ENCODE measurements at places on chromosomes 12 and 14.

- DNase-seq = no peak
Measured at GRCh38 chr12:6057700-6058099, 66.8 kb downstream of the VWF start.

- no peak for DNase-seq
Measured at GRCh38 chr12:120821878-120822277, 82.3 kb downstream of the SPPL3 start.

- peak; percentile 40 for DNase-seq
Measured at GRCh38 chr12:109739747-109740693, 26.4 kb downstream of the FAM222A start.

DNA sequence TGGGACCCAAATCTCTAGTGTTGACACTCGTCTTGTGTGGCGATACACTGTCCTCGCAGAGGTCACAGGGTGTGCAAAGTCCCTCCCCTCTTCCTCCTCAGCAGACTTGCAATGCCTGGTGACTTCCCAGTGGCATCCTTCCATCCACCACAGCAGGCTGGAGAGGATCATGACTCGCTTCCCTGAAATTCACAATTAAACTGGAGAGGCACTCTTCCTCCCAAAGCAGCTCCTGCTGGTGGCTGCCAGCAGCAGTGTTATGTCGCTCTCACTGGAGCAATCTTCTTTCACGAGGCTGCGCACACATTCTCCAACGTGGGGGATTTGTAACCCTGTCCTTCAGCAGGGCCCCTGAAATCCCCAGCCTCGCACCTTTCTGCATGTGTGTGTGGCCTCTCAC is 145.2 kb upstream of the TMCC3 start:
- no peak for DNase-seq

DNA sequence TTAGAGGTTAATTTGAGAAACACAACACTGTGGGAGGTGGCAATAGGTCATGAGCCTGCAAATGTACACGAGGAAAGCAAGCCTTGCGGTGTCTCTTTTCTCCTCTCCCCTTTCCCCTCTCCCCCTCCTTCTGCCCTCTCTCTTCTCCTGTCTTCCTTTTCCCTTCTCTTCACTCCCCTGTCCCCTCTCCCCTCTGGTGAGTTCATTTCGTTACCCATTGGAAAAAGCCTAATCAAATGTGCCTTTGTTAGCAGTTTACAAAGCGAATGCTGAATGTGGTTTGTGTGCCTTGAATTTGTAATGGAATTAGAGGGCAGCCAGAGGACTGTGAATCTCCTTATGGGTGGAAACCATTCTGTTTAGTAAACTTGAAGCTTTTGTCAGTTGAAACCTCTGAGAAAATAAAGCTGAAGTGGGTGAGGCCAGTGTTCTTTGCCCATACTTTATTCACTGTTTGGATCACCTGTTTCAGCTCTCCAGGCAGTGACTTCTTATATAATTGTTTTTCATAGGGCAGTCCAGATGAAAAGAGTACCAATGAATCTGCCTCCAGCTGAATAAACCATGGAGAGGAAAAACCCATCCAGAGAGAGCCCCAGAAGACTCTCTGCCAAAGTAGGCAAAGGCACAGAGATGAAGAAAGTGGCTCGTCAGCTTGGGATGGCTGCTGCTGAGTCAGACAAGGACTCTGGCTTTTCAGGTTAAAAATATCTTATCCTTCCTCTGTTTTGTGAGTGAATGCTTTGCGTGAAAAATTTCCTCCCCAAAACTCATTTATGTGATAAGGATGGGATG is 7.3 kb downstream of the CIPC start:
- no peak for DNase-seq

- peak; percentile 24 for DNase-seq
Measured at GRCh38 chr12:109653890-109654289, 59.7 kb upstream of the FAM222A start.

GRCh38 chr14:50311337-50311971 is 575 bp downstream of the L2HGDH start:
- no peak for DNase-seq

- DNase-seq = no peak
Measured at GRCh38 chr12:46374310-46374709, 1.7 kb upstream of the SLC38A2 start.

DNA sequence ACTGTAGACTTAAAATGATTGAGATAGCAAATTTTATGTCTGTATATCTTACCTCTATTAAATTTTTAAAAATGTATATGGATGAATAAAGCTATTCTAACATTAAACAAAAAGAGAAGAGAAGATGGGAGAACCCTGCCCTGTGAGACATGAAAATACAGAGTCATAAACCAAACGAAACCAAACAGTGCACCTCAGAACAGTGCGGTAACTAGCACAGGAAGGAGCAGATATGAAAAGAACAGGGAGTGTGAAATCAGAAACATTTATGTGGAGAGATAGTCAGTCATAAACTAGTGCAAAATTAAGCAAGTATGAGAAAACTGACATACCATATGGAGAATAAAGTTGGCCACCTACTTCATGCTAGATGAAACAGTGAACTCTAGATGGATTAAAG is 135.1 kb downstream of the ERC1 start:
- DNase-seq = no peak

DNA sequence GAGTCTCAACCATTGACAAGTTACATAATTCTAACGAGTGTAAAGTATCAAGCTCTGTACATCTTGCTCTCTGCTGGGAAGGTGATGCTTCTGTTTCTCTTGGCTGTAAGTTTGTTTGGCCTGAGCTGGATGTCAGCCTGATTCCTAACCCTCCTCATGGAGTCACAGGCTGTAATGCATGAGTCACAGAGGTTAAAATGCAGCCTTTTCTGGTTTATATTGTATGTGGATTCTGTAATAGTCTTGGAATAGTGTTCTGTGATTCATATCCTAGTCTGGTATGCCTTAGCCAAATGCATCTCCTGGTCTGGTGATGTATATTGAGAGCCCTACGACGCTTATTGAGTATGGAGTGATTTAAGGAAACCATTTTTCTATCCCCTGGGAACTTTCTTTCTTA is 104.5 kb upstream of the FRMD6 start:
- DNase-seq = no peak

DNA sequence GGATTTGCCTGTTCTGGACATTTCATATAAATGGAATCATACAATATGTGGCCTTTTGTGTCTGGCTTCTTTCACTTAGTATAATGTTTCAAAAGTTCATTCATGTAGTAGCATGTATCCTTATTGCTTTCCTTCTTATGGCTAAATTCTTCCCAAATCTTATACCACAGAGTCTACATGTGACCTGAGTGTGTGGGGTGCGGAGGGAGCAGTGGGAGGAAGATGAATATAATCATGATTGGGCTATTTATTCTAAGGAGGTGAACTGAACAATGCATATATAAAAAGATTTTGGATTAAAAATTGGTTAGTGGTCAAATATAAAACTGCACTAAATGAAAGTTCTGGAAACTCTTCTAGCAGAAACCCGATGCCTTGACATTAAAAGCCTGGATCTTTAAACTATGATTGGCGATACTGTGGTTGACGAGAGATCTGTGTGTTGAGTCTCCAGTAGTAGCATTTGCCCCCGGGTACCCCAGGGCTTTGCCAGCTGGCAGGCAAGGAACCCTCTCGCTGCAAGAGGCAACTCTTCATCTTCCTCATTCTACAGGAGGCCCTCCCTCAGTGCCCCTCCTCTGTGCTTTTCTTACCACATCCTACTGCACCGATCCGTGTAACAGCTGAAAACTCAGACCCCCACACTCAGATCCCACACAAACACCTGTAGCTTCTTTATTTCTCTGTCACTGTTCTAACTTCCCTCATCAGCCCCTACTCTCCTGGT is 2.6 kb downstream of the CYP46A1 start:
- DNase-seq = no peak

DNA sequence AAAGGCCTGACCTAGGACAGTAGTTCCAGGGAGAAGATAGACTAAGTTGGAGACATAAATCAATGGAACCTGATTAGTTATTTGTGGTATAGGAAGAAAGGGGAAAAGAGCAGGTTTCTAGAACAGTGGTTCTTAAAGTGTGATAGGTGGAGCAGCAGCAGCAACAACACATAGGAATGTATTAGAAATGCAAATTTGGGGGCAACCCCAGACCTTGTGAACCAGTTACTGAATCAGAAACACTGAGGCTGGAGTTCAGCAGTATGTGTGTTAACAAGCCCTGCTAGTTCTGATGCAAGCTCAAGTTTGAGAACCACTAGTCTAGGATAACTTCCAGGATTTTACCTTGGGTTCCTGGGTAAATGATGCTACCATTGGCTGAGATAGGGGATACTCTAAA is 308.7 kb downstream of the EMP1 start:
- no peak for DNase-seq

GRCh38 chr14:102058961-102059360 is 27.9 kb downstream of the HSP90AA1 start:
- DNase-seq = no peak

DNA sequence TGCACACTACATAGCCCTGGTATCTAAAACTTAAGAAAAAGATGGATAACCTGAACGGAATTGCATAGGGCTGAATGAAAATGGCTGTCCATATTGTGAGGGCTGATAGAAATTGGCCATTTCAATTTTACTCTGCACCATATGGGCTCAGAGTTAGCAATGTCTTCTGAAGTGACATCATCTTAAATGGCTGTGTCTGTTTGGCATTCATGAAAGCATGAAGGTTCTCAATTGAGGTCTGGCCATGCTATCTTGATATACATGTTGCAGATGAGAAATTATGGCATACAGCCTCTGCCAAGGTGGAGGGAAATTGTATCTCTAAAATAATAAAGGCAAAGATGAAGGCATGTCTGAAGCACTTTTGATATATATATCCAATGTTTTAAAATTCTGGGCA is 226.0 kb upstream of the PDE3A start:
- DNase-seq = no peak

DNA sequence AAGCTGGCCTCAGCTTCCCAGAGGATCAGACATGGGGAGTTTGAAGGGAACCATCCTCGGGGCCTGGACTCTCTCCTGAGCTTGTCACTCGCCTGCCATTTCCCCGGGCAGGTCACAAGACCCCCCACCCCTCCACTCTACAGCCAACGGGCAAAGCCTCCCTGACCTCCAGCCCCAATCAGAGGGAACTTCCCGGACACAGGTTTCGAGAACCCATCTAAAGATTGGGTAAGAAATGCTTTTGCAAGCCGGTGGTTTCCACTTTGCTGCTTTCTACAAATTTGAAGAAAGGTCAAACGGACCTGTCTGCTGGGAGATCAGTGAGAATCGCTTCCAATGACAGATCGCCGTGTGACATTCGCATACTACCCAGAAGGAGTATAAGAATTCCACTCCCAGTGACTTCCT is 89.6 kb downstream of the SCARB1 start:
- DNase-seq = no peak

GRCh38 chr12:88834226-88834625 is 254.0 kb upstream of the KITLG start:
- no peak for DNase-seq

DNA sequence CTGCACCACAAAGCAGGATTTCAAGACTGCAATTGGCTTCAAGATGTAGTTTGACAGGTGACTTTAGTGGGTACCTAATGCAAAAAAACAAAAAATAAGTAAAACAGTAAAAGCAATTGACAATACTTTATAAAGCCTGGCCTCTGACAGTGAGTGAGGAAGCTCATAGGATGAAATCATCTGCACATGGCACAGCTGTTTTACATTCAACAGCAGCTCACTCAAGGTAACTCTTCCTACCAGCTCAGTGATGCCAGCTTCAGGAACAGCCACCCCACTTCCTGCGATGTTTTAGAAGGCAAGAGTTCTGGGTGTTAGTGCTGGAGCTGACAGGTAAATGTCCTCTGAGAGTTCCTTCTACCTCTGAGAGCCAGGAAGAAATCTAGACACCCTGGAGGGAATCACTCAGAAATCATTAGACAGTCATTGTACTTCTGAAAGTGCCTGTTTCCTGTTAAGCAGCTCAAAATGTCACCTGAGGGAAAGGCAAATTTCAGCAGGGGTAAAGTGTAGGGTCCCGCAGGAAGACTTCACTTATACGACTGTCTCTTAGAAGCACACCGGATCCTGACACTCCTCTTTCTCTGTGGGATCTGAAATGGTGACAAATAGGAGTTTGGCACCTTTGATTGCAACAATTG is 99.9 kb downstream of the FOXN3 start:
- DNase-seq = no peak

DNA sequence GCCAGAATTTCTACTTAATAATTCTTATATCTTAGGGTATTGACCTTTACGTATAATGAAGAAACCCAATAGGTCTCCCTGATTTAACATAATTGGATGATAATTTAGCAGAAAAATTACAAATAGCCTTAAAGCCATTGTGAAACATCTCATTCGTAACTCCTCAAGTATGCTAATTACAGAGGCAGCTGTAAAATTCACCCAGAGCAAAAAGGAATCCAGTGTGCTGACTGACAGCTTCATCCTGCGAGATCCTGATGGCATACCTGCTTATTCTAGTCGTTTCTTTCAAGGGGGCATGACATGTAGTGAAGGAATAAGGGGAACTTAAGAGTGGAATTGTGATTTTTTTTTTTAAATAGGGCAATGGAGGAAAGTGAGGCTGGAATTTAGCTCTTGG is 291.5 kb downstream of the FUT8 start:
- no peak for DNase-seq

DNA sequence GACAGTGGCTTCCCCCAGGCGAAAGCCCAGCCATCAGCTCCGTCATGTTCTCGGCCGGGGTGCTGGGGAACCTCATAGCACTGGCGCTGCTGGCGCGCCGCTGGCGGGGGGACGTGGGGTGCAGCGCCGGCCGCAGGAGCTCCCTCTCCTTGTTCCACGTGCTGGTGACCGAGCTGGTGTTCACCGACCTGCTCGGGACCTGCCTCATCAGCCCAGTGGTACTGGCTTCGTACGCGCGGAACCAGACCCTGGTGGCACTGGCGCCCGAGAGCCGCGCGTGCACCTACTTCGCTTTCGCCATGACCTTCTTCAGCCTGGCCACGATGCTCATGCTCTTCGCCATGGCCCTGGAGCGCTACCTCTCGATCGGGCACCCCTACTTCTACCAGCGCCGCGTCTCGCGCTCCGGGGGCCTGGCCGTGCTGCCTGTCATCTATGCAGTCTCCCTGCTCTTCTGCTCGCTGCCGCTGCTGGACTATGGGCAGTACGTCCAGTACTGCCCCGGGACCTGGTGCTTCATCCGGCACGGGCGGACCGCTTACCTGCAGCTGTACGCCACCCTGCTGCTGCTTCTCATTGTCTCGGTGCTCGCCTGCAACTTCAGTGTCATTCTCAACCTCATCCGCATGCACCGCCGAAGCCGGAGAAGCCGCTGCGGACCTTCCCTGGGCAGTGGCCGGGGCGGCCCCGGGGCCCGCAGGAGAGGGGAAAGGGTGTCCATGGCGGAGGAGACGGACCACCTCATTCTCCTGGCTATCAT is 663 bp downstream of the PTGER2 start:
- DNase-seq = no peak

- DNase-seq = no peak
Measured at GRCh38 chr12:10293151-10293550, 14.5 kb upstream of the KLRD1 start.

DNA sequence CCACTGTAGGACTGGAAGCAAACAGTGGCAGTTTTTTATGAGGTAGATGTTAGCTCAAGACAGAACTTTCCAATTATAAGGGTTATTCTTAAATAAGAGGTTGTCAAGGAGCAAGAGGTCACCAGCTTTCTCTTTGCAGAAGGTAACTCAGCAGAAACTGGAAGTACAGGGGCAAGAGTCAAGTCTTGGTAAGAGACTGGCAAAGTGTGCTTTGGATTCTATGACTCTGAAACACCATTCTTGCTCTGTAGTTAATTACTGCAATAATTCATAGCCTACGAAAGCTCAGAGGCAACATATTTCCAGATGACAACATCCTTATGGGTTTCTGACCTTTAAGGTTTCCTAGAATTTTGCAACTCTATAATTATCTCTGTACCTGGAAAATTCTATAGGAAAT is 51.3 kb downstream of the RMST start:
- DNase-seq = no peak

Data from CMK (cell line).